Stimulated activated CD8-positive, alpha-beta memory T cell treated with anti-CD3 and anti-CD28 coated beads, Interleukin-7, amount 100 ng/mL, for 4 hours (primary cell): ENCODE measurements at places on chromosomes 3 and 15.

GRCh38 chr3:106823701-106824100 lies 553.5 kb upstream of the CCDC54 start:
- DNase-seq, result no peak

- no peak for DNase-seq
Observed at GRCh38 chr3:79729096-79729495, 38.7 kb downstream of the ROBO1 start.

GRCh38 chr3:33758864-33759263 lies 39.6 kb upstream of the PDCD6IP start:
- no peak for DNase-seq

GRCh38 chr3:3068358-3068881 lies 41.8 kb downstream of the IL5RA start:
- no peak for DNase-seq

GRCh38 chr15:68201153-68201878 lies 3.8 kb downstream of the CALML4 start:
- DNase-seq, result no peak

DNA sequence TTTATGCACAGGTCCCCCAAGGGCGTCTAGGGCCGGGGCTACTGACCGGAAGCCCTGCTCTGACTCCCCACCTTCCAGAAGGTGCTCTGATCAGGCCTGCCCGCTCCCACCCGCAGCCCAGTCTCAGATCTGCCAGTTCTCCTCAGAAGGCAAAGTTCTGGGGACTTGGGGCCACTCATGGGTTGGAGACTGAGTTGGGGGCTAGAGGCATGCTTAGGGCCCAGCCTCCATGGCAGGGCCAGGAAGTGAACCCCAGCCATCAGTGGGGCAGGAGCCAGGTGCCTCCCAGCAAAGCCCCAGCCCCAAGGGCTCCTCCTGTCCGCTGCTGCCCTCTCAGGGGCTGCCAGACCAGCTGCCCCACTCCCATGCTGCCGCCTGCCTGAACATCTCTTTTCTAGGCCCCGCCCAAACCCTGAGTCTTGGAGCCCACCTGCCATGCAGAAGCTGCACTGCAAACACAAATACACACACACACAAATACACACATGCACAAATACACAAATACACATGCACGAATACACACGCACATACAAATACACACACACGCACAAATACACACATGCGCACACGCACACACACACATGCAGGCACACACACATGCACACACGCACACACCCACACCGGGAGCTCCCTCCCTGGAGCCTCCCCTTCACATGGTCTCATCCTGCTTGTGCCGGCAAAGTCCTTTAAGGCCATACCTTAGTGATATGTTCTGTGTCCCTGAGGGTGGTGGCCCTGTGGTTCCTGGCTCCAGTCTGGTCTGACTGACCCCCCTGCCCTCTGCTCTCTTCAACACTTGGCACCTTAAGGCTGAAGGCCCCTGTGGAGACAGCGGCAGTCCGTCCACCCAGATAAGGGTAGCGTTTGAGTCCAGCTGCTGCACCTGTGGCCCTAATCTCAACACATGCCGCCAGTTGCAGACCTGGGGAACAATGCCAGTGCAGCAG lies 59.2 kb upstream of the KLF13 start:
- no peak for DNase-seq

GRCh38 chr3:24680214-24680967 lies 185.7 kb upstream of the THRB start:
- DNase-seq, result no peak

DNA sequence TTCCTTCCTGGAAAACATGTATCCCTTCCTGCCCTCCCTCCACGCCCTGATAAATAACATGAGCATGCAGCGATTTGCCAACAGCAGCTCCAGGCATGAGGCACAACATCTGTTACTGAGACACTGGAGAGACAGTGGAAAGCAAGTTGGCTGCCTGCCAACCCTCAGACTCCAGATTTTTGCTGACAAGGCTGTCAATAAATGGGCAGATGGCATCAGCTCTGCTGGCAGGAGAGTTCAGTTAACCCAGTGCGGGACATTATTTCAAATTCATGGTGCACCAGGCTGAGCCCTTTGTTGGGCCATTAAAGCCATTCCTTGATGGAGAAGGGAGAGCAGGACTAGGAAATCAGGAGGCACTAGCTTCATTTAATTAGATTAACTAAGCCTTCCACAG lies 293.3 kb downstream of the MEX3B start:
- DNase-seq, result no peak

DNA sequence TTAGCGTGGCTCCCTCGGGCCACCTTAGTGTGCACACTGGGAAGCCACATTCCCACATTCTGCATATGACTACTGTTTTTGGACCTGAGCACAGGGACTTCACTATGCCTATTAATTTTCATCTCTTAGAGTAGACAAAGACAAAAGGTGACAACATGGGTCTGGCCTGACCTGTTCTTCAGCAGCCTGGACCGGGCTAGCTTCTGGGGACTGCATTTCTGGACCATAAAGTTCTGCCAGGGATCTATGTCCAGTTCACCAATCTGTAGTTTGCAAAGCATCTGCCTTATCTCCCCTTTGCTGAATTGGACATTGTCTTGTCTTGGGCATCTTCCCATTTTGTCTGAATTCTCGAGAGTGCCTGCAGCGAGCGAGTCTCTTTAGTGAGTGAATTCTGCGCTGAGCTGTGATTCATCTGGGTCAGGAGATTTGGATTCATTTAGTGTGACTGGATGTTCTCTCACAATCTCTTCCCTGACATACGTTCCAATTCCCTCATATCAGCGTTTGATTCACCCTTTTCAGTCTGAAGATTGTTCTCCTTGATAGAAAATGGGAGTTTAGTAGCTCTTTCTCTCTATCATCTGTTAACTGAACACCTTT lies 112.2 kb upstream of the PLXNA1 start:
- DNase-seq, result no peak

- no peak for DNase-seq
Observed at GRCh38 chr15:75117993-75118392, 83.7 kb upstream of the C15orf39 start.

GRCh38 chr15:51558411-51558810 lies 64.2 kb downstream of the DMXL2 start:
- no peak for DNase-seq

- DNase-seq, result no peak
Observed at GRCh38 chr15:62306851-62307504, 141.9 kb upstream of the C2CD4B start.

GRCh38 chr3:58041826-58042324 lies 33.7 kb downstream of the FLNB start:
- DNase-seq, result no peak

- no peak for DNase-seq
Observed at GRCh38 chr3:129323651-129324294, 45.1 kb downstream of the HMCES start.

DNA sequence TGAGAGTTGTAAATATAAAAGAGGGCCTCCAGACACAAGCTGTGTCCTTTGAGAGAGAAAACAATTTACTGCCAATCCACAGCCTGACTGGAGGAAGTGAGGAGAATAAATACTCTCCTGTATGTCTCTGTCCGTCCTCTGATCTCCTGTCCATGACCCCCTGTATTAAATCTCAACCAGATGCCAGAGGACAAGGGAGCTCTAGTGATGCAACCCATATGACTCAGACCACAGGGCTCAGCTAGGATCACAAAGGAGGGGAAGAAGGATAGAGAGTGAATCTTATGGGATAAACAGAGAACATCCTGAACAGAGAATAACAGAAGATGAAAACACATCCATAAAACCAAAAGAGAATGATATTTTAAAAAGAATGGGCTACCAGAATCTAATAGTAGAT lies 482.6 kb downstream of the PLOD2 start:
- DNase-seq, result no peak
